ENCODE measurements at places on chromosomes 11 and 22.

GRCh38 chr11:46493791-46494190 lies 100.0 kb downstream of the AMBRA1 start:
- no peak for DNase-seq

- DNase-seq = no peak
These were observed 482.0 kb downstream of the KCNA4 start for GRCh38 chr11:29534836-29535235.

DNA sequence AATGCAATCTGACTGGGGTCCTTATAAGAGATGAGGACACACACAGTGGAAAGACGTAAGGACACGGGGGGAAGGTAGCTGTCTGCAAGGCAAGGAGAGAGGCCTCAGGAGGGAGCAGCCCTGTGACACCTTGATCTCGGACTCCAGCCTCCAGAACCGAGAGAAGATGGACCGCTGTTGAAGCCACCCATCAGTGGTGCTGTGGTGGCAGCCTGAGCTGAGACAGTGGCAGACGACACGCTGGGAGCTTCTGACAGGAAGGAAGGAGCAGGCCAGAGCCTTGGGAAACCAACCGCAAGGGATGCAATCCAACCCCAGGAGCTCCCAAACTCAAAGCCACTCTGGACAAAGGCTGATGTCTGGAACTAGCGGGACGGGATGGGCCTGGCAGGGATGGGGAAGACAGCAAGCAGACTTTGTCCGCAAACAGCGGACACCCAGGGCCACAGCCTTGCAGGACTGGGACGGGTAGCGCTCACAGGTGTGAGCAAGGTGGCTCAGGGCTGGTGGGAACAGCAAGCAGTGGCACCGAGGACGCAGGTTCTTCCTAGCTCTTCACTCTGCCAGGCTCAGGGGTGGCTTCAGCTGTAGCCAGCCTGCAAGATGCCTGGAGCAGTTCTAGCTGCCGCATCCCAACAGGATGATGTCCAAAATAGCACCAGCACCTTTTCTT lies 10.9 kb downstream of the LTO1 start:
- DNase-seq = no peak

- no peak for DNase-seq
These were observed 81.0 kb upstream of the SCUBE2 start for GRCh38 chr11:9172389-9172788.

GRCh38 chr11:126186025-126186698 lies 25.3 kb downstream of the RPUSD4 start:
- DNase-seq = no peak

- DNase-seq = no peak
These were observed 103.8 kb downstream of the FAM168A start for GRCh38 chr11:73493956-73494598.

DNA sequence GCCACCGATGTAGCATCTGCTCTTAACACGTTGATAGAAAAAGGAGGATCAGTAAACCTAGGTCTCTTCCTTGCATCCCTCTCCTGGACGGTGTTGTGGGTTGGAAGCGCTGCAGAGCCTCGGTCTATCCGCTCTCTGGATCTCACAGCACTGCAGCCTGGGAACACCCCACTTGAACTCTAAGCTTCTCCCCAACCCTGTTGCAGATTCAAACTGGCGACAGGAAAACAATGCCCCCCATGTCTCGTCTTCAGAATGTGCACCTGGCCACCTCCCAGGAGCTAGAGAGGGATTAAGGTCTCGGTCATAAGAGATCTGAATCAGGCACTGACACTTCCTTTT lies 454 bp downstream of the TMEM218 start:
- DNase-seq = no peak

GRCh38 chr11:68011051-68011943 lies 1.2 kb downstream of the ALDH3B1 start:
- no peak for DNase-seq

GRCh38 chr11:56624661-56625110 lies 10.0 kb upstream of the OR5M1 start:
- no peak for DNase-seq

DNA sequence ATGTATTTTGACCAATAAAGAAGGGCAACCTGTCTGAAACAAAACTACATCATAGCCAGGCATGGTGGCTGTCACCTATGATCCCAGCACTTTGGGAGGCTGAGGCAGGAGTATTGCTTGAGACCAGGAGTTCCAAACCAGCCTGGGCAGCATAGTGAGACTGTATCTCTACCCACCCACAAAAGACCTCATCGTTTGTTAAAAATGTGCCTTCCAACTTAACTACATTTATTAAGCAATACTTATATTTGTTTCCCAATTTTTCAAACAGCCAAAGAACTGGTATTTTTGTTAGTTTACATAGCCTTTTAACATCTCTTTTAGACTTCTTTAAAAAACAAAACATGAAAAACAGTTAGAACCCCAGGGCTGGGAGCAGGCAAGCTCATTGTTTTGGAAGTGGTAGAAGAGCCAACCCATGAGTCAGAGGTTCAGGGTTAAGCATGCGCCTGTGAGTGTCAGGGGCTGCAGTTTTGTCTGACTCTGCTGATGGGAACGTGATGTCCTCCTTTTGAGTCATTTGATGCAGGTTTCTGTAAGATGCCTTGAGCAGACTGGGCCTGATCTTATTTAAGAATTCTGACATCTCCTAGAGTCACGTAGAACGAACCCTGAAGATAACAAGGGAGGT lies 53.9 kb upstream of the CRTAM start:
- no peak for DNase-seq

DNA sequence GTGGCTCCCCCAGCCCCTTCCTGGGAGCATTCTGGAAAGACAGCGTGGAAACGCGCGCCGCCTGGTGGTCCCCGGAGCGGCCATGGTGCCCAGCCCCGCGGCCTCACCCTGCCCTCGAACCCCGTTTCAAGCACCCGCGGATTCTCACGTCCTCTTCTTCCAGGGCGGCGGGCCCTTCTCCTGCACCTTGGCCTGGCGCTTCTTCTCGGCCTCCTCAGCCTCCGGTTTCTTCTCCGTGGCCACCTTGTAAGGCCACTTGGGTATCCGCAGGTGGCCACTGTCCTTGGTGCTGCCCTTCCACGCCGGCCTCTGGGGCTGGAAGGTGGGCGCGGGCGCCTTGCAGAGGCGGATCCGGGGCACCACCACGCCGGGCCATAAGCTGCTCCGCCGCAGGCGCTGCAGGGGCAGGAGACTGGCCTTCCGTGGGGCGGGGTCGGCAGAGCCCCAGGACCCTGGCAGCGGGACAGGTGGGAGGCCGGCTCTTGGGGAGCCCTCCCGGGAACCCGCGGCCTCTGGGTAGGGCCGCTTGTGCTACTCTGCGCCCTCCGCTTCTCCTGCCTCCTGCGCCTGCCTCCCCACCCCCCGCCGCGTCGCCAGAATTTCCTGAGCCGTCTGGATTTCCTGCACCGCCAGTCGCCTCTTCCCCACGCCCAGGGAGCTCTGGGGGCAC lies 83.4 kb downstream of the TRIM51G start:
- no peak for DNase-seq

GRCh38 chr11:122601141-122602125 lies 54.1 kb upstream of the UBASH3B start:
- no peak for DNase-seq

GRCh38 chr11:128579798-128580504 lies 7.4 kb downstream of the ETS1 start:
- no peak for DNase-seq

- DNase-seq = no peak
These were observed 2.6 kb upstream of the SLC5A1 start for GRCh38 chr22:32040324-32040904.

DNA sequence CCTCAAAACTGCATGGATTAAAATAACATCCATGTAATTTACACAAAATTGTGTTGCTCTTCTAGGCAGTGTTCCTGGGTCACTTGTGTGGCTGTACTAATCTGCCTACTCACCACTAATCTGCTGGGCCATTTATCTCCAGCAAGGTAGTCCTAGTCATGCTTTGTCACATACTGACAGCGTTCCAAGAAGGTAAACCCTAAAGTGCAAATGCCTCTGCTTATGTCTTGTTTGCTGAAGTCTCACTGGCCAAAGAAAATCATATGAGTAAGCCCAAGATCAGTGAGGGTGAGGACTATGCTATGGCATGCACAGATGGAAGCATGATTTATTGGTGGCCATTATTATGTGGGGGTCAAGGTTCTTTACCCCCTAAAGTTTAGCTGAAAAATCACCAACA lies 630.2 kb upstream of the LUZP2 start:
- DNase-seq = no peak

- no peak for DNase-seq
These were observed 2.6 kb downstream of the KCNK7 start for GRCh38 chr11:65592858-65593517.

DNA sequence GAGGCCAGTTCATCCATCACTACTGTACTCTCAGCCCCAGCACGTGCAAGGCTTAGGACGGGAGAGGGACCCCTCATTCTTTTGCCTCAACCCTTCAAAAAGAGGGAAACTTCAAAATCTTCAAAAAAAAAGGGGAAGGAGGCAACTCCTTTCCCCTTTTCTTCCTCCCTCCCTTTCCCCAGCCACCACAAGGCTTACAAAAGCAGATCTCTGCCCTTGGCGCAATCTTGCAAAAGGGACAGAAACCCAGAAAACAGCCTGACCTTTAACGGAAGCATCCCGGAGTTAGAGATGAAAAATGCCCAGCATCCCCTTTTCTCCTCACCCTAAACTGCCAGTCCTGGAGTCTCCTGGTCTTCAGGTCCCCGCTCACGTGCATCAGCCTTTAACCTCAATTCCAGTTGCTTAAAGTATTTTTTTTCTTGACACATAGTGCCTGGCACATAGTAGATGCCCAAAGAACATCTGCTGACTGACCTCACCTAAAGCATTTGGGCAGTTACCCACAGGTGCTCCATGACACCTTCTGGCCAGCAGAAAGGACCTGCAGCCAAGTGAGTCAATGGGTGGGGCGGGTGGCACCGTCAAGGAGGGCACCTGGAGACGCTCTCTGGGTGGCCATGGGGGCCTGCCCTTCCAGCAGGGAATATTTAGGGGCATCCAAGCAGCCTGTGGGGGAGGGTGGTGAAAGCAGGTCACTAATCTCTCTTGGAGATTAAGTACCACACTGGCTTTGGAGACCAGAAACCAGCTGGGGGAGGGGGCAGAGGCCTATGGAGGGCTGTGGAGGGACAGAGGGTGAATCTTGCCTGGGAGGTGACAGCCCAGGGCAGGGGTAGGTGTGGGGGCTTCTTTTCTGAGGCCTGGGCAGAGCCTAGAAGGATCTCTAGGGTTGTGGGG lies 16.3 kb downstream of the NECTIN1 start:
- DNase-seq = no peak

DNA sequence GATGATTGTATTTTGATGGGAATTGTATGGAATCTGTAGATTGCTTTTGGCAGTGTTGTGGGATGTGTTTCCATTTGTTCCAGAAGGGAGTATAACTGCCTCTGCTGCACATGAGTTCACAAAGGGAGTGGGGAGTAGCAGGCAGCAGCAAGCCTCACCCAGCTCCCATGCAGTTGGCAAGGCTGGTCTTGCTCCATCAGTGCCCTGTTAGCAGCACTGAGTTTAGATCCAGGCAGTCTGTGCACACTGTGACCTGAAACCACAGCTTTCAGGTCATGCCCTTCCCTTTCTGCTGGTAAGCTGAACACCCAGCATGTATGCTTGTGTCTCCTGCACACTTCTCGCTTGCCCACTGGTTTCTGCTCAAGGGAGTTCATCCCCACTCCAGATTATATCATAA lies 3.7 kb upstream of the NUCB2 start:
- no peak for DNase-seq

DNA sequence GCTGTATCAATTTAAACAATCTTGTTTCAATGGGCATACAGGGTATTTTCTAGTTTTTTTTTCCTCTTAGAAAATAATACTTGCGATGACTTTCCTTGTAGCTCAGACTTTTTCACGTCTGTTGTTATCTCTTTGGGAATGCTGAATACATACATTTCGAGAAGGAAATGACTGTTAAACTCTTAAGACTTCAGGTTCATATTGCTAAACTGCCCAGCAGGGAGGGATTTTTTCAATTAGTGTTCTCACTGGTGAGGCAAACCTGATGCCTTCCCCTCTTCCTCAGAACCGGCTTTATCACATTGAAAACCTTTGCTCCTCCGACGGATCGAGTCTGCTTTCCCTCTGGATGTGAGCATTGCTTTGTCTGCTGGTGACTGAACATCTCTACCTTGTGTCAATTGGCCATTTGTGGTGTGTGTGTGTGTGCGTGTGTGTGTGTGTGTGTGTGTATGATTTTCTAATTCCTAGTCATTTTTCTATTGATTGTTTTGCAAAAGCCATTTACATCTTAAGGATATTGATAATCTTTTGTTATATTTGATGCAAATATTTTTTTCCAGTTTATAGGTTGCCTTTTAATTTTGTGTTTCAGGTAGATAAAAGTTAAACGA lies 6.6 kb downstream of the NEAT1 start:
- DNase-seq = no peak

DNA sequence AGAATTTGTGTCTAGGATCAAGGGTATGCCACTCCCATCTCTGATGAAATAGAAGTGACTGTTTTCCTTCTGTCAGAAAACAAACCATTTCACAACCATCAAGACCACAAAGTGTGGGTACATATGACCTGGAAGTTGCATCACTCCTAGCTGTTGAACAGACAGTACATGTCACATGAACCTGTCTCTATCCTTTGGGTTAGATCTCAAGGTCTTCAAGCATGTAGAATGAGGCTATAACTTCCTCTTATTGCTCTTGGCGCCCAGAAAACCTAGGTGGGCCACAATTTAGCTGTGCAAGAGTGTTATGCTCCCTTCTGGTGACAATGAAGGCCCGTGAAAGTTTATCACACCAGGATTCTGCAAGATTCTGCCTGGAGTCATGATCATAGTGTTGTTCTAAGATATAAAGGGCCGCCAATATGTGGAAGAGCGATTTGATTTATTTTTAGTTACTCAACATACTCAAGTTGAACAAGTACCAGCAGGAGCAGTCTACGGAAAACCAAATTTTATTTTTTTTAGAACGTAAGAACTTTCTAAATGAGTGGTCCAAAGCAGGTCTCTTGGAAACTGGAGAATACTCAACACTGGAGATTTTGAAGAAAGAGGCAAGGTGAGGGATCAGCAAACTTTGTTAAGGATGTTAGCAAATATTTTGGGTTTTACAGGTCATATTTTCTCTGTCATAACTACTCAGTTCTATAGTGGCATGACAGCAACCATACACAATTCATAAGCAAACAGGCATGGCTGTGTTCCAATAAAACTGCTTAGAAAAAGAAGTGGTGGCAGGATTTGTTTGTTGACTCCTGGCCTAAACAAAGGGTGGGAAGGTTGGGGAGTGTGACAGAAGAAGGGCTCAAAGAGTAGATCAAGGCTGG lies 101.8 kb downstream of the USP35 start:
- no peak for DNase-seq

DNA sequence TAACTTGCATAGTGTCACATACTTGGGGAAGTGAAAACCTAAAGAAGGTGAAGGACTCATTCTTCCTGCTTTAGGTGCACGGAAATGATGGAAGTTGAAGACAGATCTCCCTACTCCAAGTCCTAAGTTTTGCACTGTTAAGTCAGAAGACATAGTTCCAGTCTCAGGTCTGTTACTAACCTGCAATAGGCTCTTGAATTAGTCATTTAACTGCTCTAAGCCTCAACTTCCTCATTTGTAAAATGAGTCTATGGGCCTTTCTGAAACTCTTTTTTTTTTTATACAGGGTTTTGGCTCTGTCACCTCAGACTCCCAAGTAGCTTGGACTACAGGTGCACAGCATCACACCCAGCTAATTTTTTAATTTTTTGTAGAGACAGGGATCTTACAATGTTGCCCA lies 30.8 kb upstream of the POU2AF1 start:
- DNase-seq = no peak

- DNase-seq = peak; percentile 68
These were observed at the start of gene AMOTL1 for GRCh38 chr11:94767701-94768601. AMOTL1 (plus strand) TSS chr11:94768356; CDS start chr11:94768512, 156 bp downstream.

- DNase-seq = no peak
These were observed 57.5 kb upstream of the THY1 start for GRCh38 chr11:119480380-119481020.

Measured in NCI-H1930 (cell line).